SW480 (cell line): ENCODE measurements at places on chromosomes 5 and 9.

DNA sequence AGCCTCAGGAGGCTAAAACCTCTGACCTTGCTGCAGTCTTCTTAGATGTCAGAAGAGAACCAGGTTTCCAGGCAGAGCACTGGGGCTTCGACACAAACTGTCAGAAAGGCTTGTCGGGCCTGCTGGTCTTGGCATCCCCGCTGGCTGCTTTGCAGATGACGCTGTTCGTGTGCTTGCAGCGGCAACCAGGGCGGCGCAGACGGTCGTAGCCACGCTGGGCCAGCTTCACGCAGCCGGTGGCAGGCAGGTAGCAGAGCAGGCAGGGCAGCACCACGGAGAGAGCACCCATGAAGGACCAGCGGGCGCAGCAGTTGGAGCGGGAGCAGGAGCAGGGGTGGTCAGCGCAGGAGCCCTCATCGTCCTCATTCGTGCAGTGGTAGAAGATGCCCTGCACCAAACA is 10.7 kb downstream of the SPRY4 start:
- no peak for DNase-seq

- no peak for DNase-seq
Measured at GRCh38 chr5:123722451-123722850, 210.5 kb downstream of the CSNK1G3 start.

DNA sequence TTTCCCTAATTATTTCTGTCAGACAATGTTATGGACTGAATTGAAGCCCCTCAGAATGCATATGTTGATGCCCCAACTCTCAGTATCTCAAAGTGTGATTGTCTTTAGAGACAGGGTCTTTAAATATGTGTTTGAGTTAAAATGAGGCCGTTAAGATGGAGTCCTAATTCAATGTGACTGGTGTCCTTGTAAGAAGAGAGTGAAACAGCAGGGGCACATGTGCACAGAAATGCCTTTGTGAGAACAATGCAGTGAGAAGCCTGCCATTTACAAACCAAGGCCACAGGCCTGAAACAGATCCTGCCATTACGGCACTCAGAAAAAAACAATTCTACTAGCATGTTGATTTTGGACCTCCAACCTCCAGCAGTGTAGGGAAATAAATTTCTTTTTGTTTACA is 483.0 kb upstream of the DMAC1 start:
- DNase-seq: no peak

DNA sequence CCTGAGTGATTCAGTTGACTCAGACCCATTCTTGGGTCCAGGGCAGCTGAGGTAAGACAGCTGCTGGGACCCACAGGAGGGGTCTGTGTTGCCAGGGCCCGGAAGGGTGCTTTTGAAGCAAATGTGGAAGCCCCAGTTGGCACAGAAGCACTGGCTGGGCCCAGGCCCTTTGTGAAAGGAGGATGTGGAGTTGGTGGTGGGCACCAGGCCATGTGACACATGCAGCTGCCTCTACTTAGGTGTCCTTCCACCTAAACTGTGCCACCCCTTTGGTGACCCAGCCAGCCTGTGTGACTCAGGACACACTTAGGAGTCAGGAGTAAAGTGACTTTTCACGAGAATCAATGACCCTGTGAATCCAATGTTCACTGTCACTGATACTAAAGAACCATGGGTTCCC is 114.3 kb upstream of the SLC25A48 start:
- no peak for DNase-seq

GRCh38 chr5:43638546-43638945 is 35.6 kb downstream of the NNT start:
- DNase-seq: no peak

DNA sequence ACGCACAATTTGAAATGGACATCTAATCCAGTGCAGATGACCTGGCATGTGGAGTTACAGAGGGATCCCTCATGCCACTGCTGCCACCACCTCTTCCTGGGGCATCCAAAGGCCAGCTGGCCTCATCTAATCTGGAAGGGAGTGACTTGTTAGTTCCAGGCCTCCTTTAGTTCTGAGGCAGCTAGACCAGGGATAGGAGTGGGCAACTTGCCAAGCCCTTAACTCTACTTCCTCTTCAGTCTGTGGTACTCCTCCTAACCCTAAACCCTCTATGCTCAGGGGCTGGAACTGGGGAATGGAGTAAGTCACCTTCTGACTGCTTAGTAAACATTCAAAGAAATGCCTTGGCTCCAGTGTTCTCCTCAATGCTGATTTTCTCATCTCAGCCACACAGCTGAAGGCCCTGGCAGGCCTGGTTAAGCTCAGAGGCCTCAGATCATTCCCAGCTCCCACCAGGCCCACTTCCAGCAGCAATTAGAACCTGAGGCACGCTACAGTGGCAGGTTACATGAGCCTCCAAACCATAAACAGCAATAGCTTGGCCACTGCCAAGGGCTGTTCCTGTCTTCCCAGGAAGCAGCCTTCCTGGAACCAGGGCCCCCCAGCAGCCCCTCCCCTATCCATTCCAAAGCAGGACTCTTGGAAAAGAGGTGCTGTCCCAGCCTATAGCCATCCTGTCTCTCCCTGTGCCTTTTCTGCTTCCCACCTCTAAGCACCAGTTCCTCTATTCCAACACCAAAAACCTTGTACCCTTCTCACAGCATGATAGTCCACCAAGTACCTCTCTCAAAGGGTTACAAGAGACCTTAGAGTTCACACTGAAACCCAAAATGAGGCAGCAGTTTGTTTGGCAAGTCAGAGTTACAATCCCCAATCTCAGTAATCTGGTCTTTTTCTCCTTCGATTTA is 2.0 kb downstream of the EIF4EBP3 start:
- no peak for DNase-seq

DNA sequence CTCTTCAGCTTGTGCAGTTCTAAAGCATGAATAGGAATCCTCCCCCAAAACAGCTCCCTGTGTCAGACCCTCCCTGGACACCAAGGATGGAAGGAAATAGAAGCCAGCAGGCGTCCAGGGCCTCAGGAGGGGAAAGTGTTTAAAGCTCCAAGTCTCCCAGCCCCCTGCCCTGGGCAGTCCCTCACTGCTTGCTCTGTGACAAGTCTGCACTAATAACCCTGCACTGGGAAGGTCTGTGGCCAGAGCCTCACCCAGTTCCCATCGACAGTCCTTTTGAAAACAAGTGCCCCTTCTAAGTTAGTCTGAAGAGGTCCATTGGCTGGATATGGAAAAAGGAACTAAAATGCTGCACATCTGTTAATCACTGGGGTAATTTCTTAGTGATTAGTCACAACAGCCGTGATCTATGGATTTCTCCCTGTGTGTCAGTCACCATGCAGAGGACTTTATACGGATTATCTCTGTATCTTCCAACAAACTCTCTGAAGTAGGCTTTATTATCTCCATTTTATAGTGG is 195.3 kb downstream of the FBXL7 start:
- DNase-seq: no peak

DNA sequence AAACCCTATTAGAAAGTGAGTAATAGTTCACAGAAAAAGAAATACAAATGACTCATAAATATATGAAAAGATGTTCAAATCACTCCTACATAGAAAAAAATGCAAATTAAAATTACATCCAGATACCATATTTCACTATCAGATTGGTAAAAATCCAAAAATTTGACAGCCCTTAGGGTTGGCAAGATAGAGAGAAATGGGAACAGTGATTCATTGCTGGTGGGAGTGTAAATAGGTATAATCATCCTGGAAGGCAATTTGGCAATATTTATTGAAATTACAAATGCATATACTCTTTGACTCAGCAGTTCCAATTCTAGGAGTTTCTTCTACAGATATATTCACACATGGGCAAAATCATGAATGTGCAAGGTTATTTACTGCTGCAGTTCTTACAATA is 273.5 kb downstream of the NR2F1-AS1 start:
- DNase-seq: no peak

- no peak for DNase-seq
Measured at GRCh38 chr9:13715430-13715829, 435.9 kb upstream of the MPDZ start.

DNA sequence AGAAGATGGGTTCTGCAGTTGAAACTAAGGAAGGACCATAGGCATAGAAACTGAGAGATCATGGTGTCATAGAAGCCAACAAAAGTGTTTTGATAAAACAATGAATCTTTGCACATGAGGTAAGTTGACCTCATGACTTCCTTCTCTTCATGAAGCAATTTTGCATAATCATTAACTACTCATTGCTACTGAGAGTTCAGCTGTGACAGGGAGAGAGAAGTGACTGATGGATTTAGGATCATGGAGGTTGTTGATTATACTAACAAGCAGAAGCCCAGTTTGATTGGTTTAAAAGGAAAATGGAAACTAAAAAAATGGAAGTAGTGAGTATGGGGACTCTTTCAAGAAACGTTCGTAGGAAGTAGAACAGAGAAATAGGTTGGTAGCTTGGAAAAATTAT is 51.2 kb downstream of the PARP8 start:
- DNase-seq: no peak

DNA sequence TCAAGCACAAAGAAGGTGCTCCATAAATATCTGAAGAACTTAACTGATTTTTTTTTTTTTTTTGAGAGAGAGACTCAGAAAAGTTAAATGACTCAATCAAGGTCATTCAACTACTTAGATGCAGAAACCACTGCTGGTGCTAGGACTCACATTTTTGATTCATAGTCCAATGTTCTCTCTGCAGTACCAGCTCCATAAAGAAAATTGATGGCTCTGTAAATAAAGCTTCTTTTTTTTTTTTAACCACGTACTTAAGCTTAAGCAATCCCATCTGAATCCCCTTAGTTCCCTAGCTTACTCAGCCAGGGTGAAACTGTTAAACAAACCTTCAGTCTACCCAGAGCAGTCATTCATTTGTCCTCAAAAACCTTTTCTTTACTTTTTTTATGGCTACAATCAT is 657.0 kb upstream of the WWC1 start:
- DNase-seq: no peak

GRCh38 chr5:171728686-171729085 is 56.9 kb upstream of the SMIM23 start:
- no peak for DNase-seq

DNA sequence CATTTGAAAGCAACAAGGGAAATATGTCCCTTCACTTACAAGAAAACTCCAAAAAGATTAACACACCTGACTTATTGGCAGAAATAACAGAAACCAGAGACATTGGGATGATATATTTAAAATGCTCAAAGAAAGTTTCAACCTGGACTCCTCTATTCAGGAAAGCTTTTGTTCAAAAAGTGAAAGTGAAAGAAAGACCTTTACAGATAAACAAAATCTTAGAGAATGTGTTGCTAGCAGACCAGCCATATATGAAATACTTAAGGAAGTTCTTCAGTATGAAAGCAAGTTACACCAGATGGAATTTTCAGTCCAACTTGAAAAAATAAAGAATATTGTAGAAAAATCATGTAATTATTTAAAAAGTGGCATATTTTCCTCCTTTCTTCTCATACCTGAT is 1075.1 kb downstream of the NR2F1-AS1 start:
- no peak for DNase-seq

DNA sequence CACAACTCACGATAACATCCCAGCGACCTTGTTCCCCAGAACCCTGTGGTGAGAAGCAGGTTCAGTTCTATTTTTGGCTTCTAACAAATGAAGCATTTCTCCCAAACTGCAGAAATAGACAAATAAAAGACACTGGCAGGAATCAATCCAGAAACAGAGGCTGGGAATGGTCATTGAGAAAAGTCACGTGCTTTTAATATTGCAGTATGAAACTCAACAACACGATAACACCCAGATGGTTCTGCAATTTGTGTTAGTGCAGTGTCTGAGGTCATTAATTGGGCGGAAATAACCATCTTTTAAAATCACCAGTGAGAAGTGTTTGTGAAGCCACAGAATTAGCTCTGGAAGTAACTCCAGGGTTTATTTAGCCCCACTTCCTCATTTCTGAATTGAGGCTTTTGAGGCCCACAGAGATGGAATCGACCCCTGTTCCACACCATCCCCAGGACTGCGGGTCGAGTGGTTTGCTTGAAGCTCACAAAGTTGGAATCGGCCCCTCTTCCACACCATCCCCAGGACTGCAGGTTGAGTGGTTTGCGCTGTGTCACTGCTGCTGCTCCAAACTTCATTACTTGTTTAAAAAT is 164.7 kb upstream of the IRX4 start:
- DNase-seq: no peak

- no peak for DNase-seq
Measured at GRCh38 chr5:4191703-4192102, 596.1 kb downstream of the IRX1 start.

DNA sequence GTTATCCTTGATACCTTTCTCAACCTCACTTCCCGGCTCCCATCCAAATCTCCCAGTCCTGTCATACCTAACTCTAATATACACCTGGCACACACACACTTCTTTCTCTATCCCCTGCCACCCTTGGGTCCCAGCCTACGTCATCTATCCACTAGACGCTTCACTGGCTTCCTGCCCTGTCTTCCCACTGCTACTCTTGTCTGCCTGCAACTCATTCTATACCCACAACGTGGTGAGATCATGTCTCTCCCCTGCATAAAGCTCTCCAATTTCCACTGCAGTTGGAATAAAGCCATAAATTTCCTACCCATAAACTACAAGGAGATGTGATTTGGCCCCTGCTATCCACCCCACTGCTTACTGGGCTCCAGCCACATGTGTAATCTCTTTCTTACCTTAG is 93.5 kb downstream of the JMY start:
- DNase-seq: no peak

- no peak for DNase-seq
Measured at GRCh38 chr5:150162142-150162513, 4.5 kb upstream of the CDX1 start.

DNA sequence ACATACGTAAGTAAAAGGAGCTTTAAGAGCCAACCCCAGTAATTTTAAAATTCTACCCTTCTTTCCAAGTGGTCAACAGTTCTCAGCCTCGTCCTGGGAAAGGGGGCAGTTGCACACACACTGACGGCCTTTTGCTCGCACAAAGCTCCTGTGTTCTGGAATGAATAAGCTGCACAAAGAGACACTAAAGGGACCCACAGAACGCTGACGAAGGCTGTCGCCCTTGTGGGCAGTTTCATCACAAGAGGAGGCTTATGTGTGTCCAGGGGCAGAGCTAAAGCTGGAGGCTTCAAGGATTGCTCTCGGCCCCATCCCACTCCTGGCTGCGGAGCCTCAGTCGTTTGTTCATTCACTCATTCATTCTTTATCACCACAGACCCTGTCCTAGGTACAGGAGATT is 67.0 kb upstream of the NEK6 start:
- no peak for DNase-seq

DNA sequence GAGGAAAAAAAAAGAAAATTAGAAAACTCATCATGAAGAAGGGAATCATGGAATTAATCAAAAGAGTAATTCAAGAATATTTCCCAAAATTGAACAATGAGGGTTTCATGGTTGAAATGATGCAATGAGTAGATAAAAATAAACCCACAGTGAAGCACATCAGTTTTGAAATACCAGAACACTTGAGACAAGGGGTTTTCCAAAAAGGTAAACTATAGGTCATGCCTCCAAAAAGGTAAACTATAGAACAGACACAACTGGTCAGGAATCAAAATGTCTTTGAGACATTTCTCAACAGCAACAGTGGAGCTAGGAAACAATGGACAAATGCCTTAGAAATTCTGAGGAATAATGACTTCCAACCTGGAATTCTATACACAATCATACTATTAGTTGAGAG is 60.2 kb upstream of the PCSK5 start:
- no peak for DNase-seq

GRCh38 chr9:129421371-129421770 is 199.5 kb downstream of the C9orf50 start:
- no peak for DNase-seq

GRCh38 chr5:42250-42649 is 49.7 kb upstream of the PLEKHG4B start:
- DNase-seq: peak; percentile 46

- DNase-seq: peak; percentile 68
Measured at GRCh38 chr5:72108202-72109061, 1.2 kb downstream of the MAP1B start.
